ENCODE measurements at places on chromosomes 11 and 22.

GRCh38 chr11:87223816-87224215, 186.1 kb downstream of the TMEM135 start:
- no peak for DNase-seq

DNA sequence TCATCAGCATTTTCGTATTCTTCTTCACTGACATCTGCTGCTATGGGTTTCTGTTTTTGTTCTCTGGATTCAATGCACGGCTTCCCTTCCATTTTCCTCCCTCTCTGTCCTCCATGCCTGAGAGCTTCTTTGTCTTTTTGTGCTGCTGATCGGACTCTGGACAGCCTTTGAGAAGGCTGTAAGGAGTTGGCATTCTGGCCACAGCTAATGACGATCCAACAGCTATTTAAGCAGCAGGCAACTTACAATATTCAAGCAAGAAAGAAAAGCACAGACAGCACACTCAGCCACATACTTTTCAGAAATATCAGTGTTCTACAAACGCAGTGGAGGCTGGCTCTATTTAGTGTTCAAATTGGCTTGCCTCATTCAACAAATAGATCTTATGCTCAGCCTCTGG, 60.9 kb upstream of the ZC3H12C start:
- DNase-seq, result no peak

GRCh38 chr11:111250936-111251335, 5.4 kb downstream of the POU2AF2 start:
- no peak for DNase-seq

GRCh38 chr11:120601536-120601935, 90.0 kb downstream of the GRIK4 start:
- no peak for DNase-seq

Measured in retina (tissue), 1 donor.